ENCODE measurements at places on chromosomes 1 and 21.

GRCh38 chr1:36142121-36142520 is 7.2 kb downstream of the TRAPPC3 start:
- no peak for DNase-seq

DNA sequence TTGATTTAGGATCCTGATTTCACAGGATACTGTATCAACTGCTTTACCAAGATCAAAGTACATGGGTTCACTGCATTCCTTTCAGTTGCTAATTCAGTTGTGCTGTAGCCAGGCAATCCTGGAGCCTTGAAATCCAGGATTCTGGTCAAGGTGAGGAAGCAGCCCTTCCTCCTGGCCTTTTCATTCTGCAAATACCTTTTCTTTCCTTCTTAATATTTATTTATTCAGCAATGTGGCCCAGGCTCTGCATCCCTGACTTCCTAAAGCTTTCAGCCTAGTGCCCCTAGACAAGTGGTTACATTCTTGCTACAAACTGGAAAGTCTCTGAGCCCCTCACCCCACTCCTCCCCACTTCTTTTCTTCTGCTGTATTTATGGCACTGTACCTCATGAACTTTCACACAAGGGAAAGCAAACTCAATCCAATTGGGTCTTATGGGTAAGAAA is 16.2 kb downstream of the LRRC8D start:
- DNase-seq = no peak

DNA sequence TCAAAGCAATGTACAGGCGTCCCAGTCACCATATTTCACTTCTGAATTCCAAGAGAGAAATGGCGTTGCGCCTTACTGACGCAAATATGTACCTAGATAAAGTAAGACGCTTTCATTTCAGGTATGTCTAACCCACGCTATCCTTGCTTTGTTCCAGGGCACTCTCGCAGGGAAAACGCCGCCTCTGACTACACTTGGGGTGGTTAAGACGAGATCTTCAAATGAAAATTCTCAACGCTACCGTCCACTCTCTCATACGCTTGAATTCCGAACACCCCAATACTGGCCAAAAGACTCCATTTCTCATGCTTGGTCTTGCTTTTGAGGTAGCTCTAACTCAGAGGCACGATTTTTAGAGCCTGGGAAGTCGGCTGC is 736 bp upstream of the ZMPSTE24 start:
- DNase-seq = no peak

DNA sequence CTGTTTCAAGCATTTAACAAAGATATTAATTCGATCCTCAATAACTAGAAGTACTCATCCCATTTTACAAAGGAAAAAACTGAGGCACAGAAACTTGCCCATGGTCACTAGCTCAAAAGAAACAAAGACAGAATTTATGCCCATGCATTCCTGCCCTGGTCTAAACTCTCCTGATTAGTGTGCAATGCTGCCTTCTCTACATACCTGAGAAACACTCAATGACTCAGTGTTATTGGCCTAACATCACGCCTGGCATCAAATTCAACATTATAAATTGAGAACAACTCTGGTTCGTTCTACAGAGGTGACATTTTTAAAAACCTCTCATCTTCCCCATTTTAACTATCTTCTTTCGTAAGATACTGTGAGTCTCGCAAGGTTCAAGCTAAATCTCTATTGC is 5.2 kb downstream of the APP start:
- DNase-seq = no peak

DNA sequence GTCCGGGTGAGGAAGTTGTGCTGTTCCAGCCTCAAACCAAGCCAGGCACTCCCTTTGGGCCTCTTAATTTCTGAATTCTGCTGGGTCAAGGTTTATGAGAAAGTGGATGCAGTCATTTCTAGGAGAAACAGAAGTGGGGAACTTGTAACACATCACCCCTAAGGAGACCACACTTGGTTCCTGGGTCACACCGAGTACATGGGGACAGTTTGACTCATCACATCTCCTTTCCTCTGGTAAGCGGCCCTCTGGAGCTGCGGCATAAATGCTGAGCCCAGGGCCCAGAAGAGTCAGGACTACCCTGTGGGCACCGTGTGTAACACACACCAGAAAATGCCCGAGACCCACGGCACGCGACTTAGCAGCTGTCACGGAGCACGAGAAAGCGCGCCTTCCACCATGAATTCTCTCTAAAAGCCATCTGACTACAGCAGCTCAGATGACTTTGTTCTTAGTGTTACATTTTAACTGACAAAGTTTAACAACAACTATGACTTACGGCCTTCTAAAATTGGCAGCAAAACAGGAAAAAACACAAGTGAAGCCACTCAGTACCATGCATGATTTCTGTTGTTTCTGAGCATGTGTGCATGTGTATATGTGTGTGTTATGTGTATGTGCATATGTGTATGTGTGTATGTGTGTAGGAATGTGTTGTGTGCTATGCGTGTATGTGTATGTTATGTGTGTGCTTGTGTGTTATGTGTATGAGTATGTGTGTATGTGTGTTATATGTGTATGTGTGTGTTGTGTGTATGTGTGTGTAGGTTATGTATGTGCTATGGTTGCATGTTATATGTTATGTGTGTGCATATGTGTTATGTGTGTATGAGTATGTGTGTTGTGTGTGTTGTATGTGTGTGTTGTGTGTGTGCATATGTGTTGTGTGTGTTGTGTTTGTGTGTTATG is 50.8 kb downstream of the TOMM20 start:
- DNase-seq = no peak

DNA sequence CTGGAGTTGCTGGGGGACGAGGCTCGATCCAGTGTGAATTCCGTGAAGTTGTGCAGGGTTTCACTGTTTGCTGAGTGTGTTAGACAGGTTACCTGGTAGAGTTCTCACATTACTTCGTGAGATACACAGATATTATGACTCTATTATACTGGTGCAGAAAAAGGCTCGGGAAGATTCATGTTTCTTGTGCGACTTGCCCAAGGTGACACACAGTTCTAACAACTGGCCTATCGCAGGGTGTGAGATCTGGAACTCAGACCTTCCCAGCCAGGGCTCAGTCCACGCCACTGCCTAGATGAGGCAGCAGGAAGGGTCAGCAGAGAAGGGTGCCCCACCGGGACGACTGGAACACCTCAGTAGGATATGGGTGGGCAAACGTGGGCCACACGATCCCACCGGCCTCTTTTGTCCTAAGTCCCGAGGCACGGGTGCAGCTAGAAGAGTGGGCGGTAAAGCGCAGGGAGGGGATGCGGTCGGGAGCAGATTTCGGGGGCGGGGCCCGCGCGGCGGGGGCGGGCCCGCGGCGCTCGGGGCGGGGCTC is 296 bp upstream of the RNPEP start:
- DNase-seq = peak; percentile 83

DNA sequence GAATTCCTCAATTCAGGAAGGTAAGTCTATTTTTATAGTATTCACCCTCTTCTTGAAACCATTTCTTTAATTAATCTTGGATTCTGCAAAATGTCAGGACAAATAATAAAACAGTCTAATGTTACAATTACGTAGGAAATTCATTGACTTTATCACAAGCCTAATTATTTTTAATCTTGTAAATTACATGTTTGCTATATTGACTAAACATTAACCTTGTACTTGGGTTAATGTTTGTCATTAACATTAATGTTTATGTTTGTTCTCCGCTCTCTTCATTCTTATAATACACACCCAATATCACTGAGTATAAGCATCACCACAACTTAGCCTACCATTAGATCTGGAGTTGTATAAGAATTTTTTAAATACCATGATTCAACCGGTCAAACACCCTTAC is 2.8 kb downstream of the GCLM start:
- DNase-seq = no peak

DNA sequence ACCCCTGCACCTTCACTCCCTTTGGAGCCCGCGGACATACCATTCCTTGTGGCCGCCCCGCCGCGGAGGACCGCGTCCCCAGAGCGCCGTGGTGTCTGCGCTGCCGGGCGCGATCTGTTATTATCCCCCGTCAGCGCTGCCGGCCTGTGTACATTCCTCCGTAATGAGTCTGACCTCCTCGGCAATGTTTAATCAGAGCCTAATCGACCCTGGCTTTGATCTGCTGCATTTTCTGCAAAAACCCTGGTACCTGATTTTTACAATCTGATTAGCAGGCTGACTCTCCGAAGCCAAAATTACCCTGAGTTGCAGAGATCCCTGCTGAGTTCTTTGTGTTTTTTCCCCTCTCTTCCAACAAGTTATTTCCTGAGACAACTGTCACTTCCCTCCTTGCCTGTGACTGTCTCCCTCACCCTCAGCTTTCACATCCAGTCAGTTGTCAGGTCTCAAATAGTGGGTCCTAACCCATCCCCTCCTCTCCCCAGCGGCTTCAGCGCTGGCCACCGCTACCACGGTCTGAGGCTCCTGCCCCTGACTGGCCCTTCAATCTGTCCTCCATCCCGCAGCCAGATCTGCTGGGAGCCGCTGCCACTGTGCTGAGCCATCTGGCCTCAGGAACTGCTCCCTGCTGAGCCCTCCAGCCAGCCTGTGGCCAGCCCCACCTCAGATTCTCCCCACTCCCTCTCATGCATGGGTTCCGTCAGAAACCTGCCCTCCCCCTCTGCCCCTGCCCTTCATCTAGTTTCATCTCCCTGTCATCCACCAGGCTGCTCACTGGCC is 53.5 kb downstream of the GLIS1 start:
- DNase-seq = no peak

All from left hindlimb (tissue), 1 donor.